ENCODE measurements at places on chromosomes 7 and 10. TPM values are rescaled to one million over a fixed set of nuclear protein-coding genes. Genes with fewer than 3 reads are reported as not detected.

The AUTS2 gene
- total RNA-seq = 122 TPM

The SPDYE3 gene
- not detected for total RNA-seq

The REPIN1 gene
- 148 TPM for total RNA-seq

The TMEM184A gene
- 5.0 TPM for total RNA-seq

The HOXA9 gene
- total RNA-seq = 13.2 TPM

The DRGX gene
- not detected for total RNA-seq

The DYNC1I1 gene
- 4.4 TPM for total RNA-seq

The PYROXD2 gene
- total RNA-seq = 34.4 TPM

The BHLHA15 gene
- 1.0 TPM for total RNA-seq

The PON3 gene
- not detected for total RNA-seq

The DNAJC1 gene
- total RNA-seq = 26.2 TPM

The PRSS37 gene
- total RNA-seq = not detected

The WDR86 gene
- 274 TPM for total RNA-seq

- H3K27ac ChIP-seq = no peak overlapping the region
- peaks cover 9% of the 10 kb centered on the region for H3K4me1 ChIP-seq
- no peak overlapping the region for H3K4me3 ChIP-seq
- DNase-seq = no peak
Measured at GRCh38 chr10:50421026-50421719, 169.9 kb upstream of the ASAH2 start.

DNA sequence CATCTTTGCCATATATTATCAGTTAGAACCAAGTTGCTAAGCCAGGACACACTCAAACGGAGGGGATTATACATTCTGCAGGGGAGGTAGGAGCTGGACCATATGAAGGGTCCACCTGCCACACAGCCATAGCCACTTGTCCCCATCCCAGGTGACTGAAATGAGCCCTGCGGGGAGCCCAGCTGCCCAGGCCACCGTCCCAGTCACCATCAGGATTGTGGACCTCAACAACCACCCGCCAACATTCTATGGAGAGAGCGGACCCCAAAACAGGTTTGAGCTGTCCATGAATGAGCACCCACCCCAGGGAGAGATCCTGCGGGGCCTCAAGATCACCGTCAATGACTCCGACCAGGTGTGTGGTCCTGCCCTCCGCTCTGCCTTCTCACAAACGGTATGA is 13.7 kb downstream of the CDHR1 start:
- H3K27ac ChIP-seq = no peak overlapping the region
- H3K4me1 ChIP-seq = no peaks in the 10 kb centered on the region
- no peak overlapping the region for H3K4me3 ChIP-seq
- no peaks in the 10 kb centered on the region for H3K36me3 ChIP-seq
- DNase-seq = no peak

- H3K27me3 ChIP-seq = no peaks in the 10 kb centered on the region
- DNase-seq = no peak
- no peak overlapping the region for H3K27ac ChIP-seq
- H3K4me3 ChIP-seq = no peak overlapping the region
Measured at GRCh38 chr7:30180718-30181117, 45.9 kb downstream of the MTURN start.

GRCh38 chr10:122149561-122150505 is 121.3 kb upstream of the BTBD16 start:
- peaks cover 16% of the 10 kb centered on the region for H3K36me3 ChIP-seq
- no peak overlapping the region for H3K4me3 ChIP-seq
- H3K27me3 ChIP-seq = no peaks in the 10 kb centered on the region
- DNase-seq = no peak
- H3K27ac ChIP-seq = no peak overlapping the region

- DNase-seq = no peak
- H3K4me1 ChIP-seq = no peaks in the 10 kb centered on the region
Measured at GRCh38 chr10:108749042-108749441, 1174.3 kb downstream of the XPNPEP1 start.

DNA sequence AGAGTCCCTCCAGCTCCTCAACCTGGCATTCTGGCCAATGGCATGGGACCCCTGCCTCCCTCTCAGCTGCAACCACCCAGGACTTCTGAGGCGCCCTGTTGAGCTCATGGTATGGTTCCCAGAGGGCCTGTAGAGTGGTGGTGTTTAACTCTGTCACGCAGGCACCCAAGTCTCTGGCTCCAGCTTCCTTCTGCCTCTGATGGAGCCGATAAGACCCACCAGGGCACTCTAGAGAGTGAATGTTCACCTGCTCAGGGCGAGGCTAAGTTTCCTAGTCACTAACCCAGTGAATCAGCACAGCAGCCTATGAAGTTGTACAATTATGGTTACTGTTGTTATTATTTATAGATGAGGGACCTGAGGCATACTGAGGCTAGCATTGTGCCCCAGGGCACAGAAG is 120.4 kb downstream of the ZMIZ1 start:
- peaks cover 12% of the 10 kb centered on the region for H3K36me3 ChIP-seq
- no peak overlapping the region for H3K4me3 ChIP-seq
- H3K27me3 ChIP-seq = no peaks in the 10 kb centered on the region
- H3K4me1 ChIP-seq = peaks cover 45% of the 10 kb centered on the region
- H3K27ac ChIP-seq = peak overlapping the region; percentile 87

GRCh38 chr7:138752518-138753149 is 45.2 kb upstream of the TMEM213 start:
- H3K27ac ChIP-seq = no peak overlapping the region
- no peak overlapping the region for H3K4me3 ChIP-seq

DNA sequence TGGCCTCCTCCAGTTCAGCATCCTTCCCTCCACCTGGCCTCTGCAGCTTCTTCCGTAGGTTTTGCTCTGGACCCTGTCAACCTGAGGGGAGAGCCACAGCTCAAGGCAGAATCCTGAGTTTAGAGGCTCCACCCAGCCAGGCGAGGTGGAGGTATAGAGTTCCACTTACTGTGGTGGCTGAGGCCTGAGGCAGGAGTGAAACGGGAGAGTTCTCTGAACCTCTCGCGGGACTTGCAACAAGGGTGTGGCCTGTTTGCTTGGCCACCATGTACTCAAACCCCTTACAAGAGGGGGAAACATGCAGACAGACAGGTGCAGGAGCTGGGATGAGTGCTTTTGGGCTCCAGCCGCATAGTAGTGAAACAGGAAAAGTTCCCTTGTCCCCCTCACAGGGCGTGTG is 154.0 kb upstream of the C7orf33 start:
- H3K27ac ChIP-seq = peak overlapping the region; percentile 32
- H3K27me3 ChIP-seq = peaks cover 3% of the 10 kb centered on the region
- peaks cover 23% of the 10 kb centered on the region for H3K4me1 ChIP-seq
- H3K36me3 ChIP-seq = no peaks in the 10 kb centered on the region
- no peak for DNase-seq

- peak overlapping the region; percentile 91 for H3K4me3 ChIP-seq
- peaks cover 41% of the 10 kb centered on the region for H3K4me1 ChIP-seq
- no peak overlapping the region for H3K27ac ChIP-seq
- H3K36me3 ChIP-seq = peaks cover 5% of the 10 kb centered on the region
Measured at GRCh38 chr7:98284335-98285036, 3.0 kb downstream of the BRI3 start.

DNA sequence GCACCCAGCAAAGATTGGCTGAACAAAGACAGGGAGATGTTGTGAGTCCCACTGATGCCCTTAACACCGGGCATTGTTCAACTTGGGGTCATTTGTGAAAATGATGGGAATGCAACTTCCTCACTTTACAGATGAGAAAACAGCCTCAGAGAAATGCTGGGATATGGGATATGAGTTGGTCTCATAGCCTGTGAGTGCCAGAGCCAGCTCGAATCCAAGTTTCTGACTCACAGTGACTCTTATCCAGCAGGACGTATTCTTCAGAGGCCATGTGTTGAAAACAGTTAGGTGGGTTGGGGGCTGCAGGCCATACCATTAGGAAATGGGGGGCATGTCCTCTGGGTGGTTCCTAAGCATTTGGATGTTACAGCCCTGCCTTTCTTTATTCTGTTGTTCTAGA is 45.2 kb downstream of the KIAA1217 start:
- H3K27ac ChIP-seq = peak overlapping the region; percentile 33
- H3K4me3 ChIP-seq = no peak overlapping the region
- H3K4me1 ChIP-seq = peaks cover 71% of the 10 kb centered on the region
- H3K27me3 ChIP-seq = no peaks in the 10 kb centered on the region
- DNase-seq = no peak

DNA sequence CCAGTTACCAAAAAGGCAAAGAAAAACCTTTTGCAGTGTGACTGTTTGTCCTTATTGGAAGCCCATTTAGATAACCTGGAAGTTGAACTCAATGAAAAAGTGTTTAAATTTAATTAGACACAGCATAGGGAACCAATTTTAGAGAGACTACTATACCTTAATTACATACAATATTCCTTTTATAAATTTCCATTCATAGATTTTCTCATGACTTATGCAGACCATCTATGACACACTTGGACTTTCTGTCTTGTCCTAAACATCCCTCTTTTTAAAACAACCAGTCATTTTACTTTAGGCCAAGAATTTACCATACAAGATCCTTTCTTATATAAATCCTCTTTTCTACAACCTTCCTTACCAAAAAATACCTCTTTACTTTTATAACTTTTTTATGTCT is 61.6 kb downstream of the MTURN start:
- peaks cover 12% of the 10 kb centered on the region for H3K36me3 ChIP-seq
- H3K4me1 ChIP-seq = no peaks in the 10 kb centered on the region
- no peaks in the 10 kb centered on the region for H3K27me3 ChIP-seq
- H3K4me3 ChIP-seq = no peak overlapping the region
- DNase-seq = no peak
- no peak overlapping the region for H3K27ac ChIP-seq

GRCh38 chr10:18469125-18469524 is 182.3 kb downstream of the NSUN6 start:
- H3K36me3 ChIP-seq = no peaks in the 10 kb centered on the region
- no peak for DNase-seq
- no peaks in the 10 kb centered on the region for H3K27me3 ChIP-seq
- no peak overlapping the region for H3K4me3 ChIP-seq
- peaks cover 10% of the 10 kb centered on the region for H3K4me1 ChIP-seq

- no peak for DNase-seq
- peaks cover 3% of the 10 kb centered on the region for H3K27me3 ChIP-seq
- no peak overlapping the region for H3K4me3 ChIP-seq
- H3K27ac ChIP-seq = no peak overlapping the region
Measured at GRCh38 chr7:126993626-126994213, 259.0 kb downstream of the GRM8 start.

- no peak overlapping the region for H3K4me3 ChIP-seq
- H3K36me3 ChIP-seq = no peaks in the 10 kb centered on the region
- H3K4me1 ChIP-seq = no peaks in the 10 kb centered on the region
- no peak for DNase-seq
Measured at GRCh38 chr10:99224766-99225165, 10.9 kb downstream of the HPSE2 start.

GRCh38 chr10:9957351-9957750 is 1060.3 kb upstream of the CELF2 start:
- H3K36me3 ChIP-seq = no peaks in the 10 kb centered on the region
- H3K27ac ChIP-seq = no peak overlapping the region
- DNase-seq = no peak
- H3K4me1 ChIP-seq = no peaks in the 10 kb centered on the region
- no peaks in the 10 kb centered on the region for H3K27me3 ChIP-seq

All from mesothelial cell of epicardium (in vitro differentiated cells).